Kidney tubule cell (primary cell): ENCODE measurements at places on chromosomes 2 and 18.
A peak's percentile ranks its signal among the peaks of the same experiment; 100 is the strongest.

DNA sequence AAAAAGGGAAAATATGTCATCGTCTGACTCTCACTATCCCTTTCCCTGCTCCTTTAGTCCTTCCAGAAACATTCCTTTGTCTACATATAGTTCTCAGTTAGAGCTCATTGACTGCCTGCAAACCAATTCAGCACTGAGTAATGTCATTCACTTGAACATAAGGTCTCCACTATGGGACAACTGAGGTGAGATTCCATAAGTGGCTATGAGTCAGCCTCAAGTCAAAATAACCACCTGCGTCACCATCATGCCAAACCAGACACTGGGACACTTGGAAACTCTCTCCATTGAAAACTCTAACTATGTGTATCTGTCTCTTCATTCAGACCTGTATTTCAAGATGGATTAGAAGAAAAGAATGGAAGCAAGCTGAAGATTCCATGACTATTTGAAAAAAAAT lies 878.0 kb upstream of the PIK3C3 start:
- no peak for DNase-seq

GRCh38 chr2:5834501-5834900 lies 142.3 kb downstream of the SOX11 start:
- DNase-seq, result no peak

DNA sequence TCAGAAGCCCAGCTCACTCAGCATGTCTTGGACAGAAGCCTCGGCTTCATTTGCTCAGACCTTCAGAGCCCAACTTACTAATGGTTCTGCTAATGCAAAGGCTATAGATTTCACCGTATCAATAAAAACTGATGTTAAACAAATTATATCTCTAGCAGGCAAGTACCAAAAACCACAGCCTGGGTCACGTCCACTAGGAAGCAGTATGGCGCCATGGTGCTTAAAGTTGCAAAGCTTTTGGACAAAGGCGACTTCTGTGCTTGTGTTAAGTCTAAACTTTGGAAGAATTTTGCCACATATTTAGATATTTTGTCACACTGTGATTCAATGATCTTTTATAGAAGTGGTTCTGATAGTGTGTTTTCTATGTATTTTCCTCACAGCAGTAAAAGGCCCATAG lies 276.8 kb upstream of the PARD3B start:
- no peak for DNase-seq

DNA sequence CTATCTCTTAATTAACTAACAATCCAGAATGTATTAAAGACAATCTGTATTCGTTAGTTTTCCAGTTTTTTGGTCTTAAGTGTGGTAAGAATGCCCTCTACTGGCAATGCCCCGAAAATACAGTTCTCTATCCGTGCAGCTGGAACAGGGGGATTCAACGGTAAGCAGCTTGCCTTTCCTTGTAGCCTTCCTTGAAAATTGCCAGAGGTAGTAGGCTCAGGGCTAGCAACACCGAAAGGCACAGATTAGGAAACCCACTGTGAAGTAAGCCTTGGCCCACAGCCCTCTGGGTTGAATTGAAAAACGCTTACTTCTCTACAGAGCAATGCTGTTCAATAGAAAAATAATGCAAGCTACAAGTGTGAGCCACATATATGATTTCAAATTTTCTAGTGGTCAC lies 17.1 kb upstream of the VPS4B start:
- DNase-seq, result peak; percentile 66

DNA sequence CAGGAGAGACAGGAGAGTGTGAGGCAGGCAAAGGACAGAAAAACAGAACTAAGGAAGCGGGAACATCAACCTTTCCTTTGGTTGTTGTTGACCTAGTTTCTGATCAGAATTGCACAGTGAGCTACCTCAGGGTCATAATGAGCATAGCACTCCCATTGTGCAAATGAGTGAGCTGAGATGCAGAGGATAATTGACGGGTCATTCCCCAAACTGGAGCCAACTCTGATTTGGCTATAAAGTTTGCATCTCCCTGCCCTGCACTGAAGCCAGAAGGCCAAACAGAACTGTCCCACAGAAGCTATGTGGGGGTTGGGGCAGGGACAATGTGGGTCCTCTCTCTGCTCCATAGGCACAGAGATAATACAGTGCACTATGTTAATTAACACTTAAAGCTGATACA lies 105.6 kb upstream of the KLHL14 start:
- DNase-seq, result no peak

- DNase-seq, result no peak
Measured at GRCh38 chr2:11357428-11357972, 13.1 kb upstream of the ROCK2 start.

DNA sequence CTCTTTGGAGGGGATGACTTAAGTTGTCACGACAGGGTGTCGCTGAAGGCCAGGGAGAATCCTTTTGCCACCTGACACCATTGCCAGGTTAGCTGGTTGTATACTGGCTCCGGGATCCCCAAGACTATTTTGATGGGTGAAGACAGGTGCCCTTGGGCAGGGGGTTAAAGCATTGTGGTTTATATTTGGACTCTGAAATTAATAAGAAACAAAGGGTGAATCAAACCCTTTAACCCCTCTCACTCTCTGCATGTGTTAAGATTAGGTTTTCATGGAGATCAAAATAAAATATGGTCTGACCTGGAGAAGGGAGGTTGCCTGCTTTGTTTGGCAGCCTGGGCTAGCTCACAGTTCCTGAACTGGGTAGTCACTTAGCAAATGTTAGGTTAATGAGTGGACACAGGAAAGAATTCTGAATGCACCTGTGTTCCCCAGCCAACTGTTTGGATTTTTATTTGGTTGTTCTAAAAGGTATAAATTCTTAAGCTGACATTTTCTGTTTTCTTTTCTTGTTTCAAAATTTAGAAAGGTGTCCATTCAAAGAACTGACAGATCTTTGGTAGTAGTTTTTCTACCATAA lies 301.7 kb downstream of the KCNS3 start:
- peak; percentile 38 for DNase-seq

GRCh38 chr2:159558479-159558878 lies 57.9 kb downstream of the BAZ2B start:
- no peak for DNase-seq

DNA sequence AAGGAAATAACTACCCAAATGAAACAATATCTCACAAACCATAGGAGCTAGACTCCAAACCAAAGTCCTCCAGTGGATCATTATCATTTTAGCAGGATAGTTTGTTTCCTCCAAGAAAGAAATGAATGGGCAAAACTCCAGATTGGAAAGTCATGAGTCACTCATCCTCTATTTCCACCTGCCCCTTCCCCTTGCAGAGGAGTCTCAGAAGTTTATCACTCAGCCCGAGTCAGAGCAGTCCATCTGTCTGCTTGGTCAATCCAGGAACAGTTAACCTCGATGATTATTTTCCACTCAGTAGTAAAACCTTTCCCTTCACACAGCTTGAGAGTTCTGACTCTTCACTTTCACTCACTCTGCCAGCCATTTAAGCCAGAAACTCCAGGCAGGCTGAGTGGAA lies 462.2 kb downstream of the BCL11A start:
- peak; percentile 45 for DNase-seq

GRCh38 chr2:135685361-135685760 lies 56.3 kb upstream of the UBXN4 start:
- no peak for DNase-seq

- DNase-seq, result no peak
Measured at GRCh38 chr2:38734299-38735058, 16.7 kb downstream of the SRSF7 start.

DNA sequence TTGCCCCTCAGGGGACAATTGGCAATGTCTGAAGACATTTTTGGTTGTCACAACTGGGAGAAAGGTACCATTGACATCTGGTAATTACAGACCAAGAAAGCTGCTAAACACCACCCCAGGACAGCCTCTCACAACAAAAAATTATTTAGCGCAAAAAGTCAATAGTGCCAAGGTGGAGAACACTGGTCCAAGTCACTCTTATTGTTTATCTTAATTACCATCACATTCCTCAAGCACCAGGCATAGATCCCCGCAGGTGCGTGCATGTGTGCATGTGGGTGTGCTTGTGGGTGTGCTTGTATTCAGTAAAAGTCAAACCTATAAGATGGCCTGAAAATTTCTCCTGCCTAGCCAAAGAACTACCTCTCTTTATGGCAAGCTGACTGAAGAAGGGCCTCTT lies 74.9 kb upstream of the WDR75 start:
- no peak for DNase-seq

GRCh38 chr2:12451726-12452125 lies 265.0 kb upstream of the TRIB2 start:
- no peak for DNase-seq
